T-helper 2 cell treated with Interferon-gamma antibody and Interleukin-4, amounts not matched to agents 5 μg/mL and 100 μg/mL, for 36 hours (primary cell): ENCODE measurements at places on chromosomes 3 and 15.

DNA sequence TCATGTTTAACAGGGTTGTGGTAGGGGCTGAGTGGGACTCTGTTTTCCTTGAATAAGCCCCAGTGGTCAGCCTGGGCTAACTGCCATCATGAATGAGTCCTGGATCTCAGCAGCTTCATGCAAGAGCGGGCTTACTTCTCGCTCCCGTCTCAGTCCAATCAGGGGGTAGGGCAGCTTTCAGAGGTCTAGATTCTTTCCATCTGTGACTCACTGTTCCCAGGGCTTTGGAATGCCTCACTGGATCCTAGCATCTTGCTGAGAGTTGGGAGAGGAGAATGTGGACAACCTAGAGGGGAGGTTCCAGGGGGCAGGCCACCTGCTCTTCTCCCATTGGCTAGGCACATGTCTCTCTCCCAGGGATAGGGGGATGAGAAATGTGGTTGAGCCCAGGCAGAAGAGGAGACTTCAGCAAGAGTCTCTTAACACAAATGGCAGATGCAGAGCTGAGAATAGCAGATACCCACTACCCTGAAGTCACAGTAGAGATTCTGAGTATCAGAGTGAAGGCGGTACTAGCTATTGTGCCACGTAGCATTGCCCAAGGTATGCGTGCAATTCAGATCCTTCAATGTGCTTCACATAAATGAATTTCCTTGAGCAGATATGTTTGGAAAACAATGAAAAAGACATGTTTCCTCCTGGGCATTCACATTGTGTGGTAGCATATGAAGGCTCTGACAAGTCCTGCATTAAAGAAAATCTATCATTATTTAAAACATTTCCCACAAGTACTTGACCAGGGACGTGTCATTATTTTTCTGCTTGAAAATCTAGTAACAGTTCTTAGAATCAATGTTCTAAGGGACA, 257.7 kb upstream of the PROK2 start:
- no peak for DNase-seq

GRCh38 chr3:195312714-195313113, 41.8 kb upstream of the XXYLT1 start:
- no peak for DNase-seq

DNA sequence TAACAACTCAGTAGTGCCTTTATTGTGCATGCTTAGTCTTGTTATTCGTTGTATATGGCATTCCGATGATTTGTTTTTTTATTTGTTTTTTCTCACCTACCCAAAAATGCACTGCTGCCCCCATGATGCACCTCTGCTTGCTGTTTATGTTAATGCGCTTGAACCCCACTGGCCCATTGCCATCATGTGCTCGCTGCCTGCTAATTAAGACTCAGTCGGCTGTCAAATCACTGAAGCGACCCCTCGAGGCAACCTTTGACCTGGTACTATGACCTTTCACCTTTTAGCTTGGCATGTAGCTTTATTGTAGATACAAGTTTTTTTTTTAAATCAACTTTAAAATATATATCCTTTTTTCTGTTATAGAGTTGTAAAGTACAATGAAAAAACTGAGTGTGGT, 177.8 kb downstream of the MBNL1 start:
- no peak for DNase-seq

GRCh38 chr3:34005886-34006285, 207.5 kb downstream of the PDCD6IP start:
- DNase-seq, result no peak

GRCh38 chr3:38641461-38642110, 7.9 kb downstream of the SCN5A start:
- DNase-seq, result no peak

DNA sequence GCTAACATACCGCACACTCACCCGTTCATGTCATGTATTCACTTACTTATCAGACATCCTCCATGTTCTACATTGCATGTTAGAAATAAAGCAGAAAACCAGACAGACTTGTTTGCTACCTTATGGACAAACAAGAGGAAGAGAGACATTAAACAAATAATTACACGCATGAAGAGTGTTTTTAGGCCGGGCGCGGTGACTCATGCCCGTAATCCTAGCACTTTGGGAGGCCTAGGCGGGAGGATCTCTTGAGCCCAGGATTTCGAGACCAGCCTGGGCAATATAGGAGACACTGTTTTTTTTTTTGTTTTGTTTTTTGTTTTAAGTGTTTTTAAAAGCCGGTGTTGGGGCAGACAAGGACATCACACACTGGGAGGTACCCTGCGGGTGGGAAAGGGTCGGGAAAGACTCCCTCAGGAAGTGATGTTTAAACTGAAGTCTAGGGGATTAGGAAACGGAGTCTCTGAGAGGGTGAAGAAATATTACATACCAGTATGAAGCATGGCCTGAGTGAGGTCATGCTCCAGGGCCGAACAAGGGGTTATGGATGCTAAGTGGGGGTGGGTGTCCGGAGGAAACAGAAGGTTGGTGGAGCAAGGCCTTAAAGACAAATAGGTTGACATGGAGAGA, 2.1 kb upstream of the USP3 start:
- DNase-seq, result no peak

GRCh38 chr3:16390581-16390980, 122.9 kb downstream of the RFTN1 start:
- DNase-seq, result no peak

DNA sequence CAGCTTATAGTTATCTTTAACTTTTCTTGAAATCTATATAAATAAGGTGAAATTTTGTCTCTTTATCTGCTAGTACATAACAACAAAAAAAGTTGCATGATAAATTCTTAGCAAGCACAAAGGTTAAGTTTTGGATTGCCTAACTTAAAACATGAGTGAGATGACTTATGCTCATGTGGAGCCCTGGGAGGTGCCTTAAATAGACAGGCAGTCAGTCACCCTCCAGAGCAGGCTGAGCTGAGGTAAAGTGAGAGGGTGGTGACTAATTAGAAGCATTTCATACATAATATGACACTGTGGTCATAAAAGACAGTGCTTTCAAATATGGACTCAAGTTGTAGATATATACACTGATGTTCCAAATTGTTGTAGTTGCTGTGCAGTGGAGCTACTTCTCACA, 14.6 kb upstream of the MME start:
- DNase-seq, result no peak

- no peak for DNase-seq
These were observed 230.1 kb downstream of the CLSTN2 start for GRCh38 chr3:140164922-140165590.

GRCh38 chr15:57427367-57427821, 51.1 kb downstream of the CGNL1 start:
- no peak for DNase-seq

GRCh38 chr3:150068440-150069153, 97.9 kb upstream of the PFN2 start:
- no peak for DNase-seq

DNA sequence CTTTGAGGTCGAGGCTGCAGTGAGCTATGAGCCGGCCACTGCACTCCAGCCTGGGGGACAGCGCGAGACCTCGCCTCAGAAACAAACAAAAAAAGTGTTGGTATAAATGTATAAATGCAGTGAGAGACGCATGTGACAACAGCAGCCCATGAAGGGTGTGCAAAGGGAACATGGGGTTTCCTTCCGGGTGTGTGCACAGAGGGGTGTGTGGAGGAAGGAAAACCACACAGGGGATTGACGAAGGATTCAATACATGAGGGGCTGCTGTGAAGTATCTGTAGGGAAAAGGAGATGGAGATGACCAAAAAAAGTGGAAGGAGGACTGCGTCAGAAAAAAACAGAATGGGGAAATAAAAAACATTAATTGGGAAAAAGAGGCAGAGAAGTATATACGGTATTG, 1.1 kb downstream of the MTFMT start:
- no peak for DNase-seq

GRCh38 chr3:39315420-39315819, 14.1 kb upstream of the CCR8 start:
- DNase-seq, result no peak

DNA sequence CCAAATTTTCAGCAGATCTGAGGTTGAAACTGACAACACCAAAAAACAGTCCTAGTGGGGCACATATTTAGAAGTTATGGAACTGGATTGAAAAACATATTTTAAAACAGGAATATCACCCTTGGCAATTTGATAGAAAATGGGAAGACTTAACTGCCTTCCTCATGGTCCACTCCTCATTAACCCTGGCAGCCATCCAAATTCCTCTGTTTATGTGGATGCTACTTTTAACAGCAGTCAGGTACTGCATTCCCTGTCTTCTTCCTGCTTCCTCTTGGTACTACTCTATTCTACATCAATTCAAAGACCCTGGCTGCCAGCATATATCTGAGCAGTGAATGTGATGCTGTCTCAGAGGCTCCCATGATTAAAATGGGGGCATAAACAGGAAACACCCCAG, 54.3 kb downstream of the PDE8A start:
- no peak for DNase-seq

- no peak for DNase-seq
These were observed 11.2 kb downstream of the PLA2G4B start for GRCh38 chr15:41849861-41850260.

DNA sequence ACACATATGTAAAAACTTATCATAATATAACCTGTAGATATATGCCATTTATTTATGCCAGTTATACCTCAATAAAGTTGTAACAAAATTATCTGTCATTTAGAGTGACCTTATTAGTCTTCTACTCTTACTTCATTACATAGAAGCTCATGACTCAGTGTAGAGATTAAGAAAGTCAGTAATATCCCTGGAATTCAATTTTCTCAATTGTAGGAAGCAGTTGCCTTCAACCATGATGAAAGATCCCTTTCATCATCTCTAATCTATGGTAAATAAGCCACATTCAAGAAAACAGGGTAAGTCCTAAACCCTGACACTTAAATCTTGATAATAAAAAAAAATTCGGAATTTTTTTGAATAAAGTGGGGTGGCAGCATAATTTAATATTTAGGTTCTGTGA, 216.5 kb upstream of the PEX5L start:
- DNase-seq, result no peak

- no peak for DNase-seq
These were observed 21.0 kb upstream of the CHMP2B start for GRCh38 chr3:87206070-87206469.

DNA sequence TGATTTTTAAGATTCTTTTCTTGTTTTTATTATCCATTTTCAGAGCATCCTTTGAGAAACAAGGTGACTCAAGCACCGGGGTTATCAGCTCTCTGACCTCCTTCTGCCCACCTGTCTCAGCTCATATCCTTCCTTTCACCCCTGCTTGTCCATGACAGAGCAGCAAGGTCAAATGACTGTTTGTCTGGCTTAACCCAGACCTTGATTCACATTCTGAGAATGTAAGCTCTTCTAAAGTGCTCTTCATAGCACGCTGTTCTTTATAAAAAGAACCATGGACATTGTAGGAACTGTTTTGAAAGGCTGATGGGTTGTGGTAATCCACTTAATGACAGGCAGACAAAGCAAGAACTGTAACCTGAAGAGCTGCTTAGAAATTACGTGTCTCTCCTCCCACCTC, 122.5 kb downstream of the CHST2 start:
- no peak for DNase-seq

DNA sequence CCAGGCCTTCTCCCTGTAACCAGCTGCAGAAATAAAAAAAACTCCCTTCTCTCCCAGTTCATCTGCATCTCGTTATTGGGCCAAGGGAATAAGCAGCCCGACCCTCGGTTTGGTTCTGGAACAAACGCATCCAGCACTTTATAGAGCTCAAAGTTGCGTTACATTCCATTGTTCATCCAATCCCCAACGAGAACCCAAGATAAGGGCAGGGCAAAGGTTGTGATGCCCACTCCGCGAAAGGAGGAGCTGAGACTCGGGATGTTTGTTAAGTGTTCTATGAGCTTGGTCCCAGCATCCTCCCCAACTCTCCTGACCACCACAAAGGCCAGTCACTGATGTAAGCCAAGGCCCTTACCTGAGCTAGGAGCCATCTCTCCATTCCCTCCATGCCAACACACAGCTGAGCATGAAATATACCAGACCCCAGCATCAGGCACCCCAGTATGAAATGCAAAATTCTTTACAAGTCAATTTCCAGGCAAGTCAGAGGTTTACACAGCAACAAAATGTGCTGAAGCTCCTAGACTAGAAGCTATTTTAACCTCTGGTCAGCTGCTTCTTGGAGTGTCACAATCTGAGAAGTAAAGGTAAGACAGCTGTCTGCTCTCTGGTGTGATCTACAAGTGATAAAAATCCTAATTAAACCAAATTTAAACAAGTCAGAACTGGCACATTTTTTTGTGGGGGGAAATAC, 17.9 kb downstream of the CCDC12 start:
- DNase-seq, result no peak

DNA sequence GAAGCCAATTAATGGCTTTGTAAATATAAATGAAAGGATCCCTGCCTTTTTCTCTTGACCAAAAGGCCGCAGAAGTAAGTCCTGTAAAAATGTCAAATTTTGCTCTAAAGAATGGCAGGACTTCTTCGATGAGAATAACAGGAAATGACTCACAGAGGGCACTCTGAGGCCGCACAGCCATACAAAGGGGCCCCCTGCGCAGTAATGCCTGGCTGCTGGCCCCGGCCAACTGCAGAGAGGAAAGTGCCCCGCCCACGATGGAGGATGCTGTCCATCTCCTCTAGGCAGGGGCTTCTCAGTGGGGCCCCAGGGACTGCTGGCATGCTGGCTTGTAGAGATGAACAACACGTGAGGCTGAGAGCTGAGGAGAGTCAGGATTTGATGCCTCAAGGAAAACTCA, 18.1 kb upstream of the SCN10A start:
- peak; percentile 48 for DNase-seq

GRCh38 chr3:189953551-189953950, 167.1 kb downstream of the P3H2 start:
- DNase-seq, result no peak

DNA sequence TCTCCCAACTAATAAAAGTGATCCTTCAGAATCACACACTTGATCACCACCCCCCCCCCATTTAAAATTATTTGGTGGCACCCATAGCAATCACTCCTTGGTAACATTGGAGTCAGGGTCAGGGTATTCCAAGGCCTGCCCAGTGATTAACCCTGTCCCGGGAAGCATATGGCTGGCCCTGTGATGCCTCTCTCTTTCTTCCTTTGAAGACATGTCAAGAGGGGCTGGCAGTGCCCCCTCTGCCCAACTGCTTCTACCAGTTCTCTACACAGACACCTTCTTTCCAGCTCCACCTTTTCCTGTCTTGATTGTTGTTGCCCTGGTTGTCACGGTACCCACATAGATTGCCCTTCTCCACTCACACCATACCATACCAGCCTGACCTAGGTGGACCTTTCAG, 30.9 kb upstream of the MANF start:
- DNase-seq, result no peak

GRCh38 chr3:49880581-49881315, 11.0 kb upstream of the CAMKV start:
- no peak for DNase-seq

GRCh38 chr3:142436951-142437585, 10.8 kb downstream of the XRN1 start:
- no peak for DNase-seq

DNA sequence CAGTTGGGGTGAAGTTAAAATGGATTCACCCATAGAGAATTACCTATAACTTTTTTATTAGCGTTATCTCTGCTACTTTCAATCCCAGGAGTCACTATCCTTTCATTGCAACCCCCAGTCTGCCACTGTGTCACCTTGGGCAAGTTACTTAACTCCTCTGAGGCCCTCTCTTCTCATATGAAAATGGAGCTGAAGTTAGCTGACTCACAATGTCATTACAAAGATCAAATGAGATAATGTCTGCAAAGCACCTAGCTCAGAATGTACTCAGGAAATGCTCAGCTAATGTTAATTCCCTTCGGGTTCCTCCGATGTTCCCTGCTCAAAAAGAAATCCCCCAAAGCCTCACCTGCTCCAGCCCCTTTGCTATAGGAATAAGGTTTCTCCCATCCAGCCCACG, 50.0 kb downstream of the TRIM42 start:
- no peak for DNase-seq

- DNase-seq, result no peak
These were observed 139.6 kb upstream of the CGNL1 start for GRCh38 chr15:57236561-57237300.
